ENCODE measurements at places on chromosomes 3 and 15. TPM values are rescaled to one million over a fixed set of nuclear protein-coding genes. Genes with fewer than 3 reads are reported as not detected.

SFMBT1 gene
- total RNA-seq = 12.0 TPM

CA12 gene
- total RNA-seq = 4.0 TPM

- DNase-seq = no peak
Observed at GRCh38 chr3:128358156-128358895, 108.4 kb downstream of the DNAJB8 start.

DNA sequence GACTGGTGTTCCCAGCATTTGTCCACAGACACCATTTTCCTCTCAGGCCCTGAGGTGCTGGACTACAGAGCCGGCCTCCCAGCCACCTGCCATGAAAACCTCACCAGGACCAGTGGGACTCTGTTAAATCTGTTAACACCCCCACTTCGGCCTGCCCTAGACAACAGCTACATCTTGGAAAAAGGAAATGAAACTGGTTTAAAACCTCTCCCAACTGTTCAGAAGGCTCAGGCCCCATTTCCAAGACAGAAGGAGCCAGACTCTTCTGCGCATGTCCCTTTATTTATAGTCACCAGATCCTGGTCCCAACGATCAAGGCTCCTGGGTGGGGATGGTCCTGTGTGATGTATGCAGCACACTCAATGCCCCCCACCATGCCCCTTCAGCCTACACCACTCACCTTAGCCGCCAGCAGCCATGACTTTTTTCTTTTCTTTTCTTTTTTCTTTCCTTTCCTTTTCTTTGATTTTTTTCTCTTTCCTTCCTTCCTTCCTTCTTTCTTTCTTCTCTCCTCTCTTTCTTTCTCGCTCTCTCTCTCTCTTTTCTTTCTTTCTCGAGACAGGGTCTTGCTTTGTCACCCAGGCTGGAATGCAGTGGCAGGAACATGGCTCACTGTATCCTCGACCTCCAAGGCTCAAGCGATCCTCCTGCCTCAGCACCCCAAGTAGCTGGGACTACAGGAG lies 25.5 kb upstream of the FLNB start:
- DNase-seq = no peak

GRCh38 chr3:184884359-184885017 lies 72.5 kb downstream of the VPS8 start:
- DNase-seq = no peak

GRCh38 chr15:61342390-61342789 lies 113.3 kb upstream of the RORA start:
- DNase-seq = no peak

DNA sequence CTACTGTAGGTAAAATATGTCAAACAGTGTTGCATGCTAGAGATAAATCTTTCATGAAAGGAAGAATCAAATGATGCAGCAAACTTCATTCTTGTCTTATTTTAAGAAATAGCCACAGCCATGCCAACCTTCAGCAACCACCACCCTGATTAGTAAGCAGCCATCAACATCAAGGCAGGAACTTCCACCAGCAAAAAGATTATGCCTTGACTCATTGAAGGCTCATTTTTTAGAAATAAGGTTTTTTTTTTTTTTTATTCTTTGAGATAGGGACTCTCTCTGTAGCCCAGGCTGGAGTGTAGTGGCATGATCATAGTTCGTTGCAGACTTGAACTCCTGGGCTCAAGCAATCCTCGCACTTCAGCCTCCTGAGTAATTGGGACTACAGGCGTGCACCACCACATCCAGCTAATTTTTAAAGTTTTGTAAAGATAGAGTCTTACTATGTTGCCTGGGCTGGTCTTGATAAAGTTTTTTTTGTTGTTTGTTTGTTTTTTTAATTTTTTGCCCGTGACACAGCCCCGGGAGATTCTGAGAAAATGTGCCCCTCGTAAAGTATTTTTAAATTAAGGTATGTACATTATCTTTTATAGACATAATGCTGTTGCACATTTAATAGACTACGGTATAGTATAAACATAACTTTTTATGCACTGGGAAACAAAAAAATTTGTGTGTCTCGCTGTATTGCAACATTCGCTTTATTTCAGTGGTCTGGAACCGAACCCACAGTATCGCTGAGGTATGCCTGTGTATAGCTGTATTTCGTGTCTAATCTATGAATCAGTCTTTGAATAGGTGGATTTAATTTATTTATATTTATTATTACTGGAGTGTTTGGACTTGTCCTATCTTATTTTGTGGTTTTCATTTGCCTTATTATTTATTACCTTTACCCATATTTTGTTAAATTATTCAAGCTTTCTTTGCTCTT lies 23.3 kb downstream of the SNRK start:
- no peak for DNase-seq

GRCh38 chr15:55168350-55168974 lies 28.3 kb downstream of the RSL24D1 start:
- peak; percentile 69 for DNase-seq

GRCh38 chr3:70558956-70559355 lies 246.5 kb upstream of the MDFIC2 start:
- no peak for DNase-seq

DNA sequence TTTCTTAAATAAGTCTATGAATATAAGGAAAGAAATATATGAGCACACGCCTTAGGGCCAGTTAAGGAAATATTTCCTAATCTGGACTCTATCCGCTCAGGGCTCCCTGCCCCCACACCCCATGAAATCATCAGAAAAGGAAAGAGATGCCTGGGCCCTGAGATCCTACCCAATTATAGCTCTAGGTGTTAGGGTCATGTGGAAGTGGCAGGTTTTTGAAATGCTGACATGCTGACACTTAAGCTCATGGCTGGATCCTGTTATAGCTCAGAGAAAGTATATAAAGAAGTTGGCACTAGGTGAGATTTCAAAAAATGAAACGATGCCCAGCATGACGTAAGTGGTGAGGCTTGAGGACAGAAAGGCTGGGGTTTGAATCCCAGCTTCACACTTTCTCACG lies 43.5 kb upstream of the AKAP13 start:
- no peak for DNase-seq

GRCh38 chr15:65620833-65621232 lies 905 bp upstream of the SLC24A1 start:
- DNase-seq = no peak

- DNase-seq = no peak
Observed at GRCh38 chr3:195133462-195133861, 137.5 kb downstream of the XXYLT1 start.

Data from sciatic nerve (tissue), 2 donors.